SK-N-DZ (cell line): ENCODE measurements at places on chromosomes 5 and 9.

- no peak for DNase-seq
Measured at GRCh38 chr5:45484781-45485180, 211.4 kb downstream of the HCN1 start.

- DNase-seq, result no peak
Measured at GRCh38 chr9:89437772-89438171, 60.1 kb downstream of the SEMA4D start.

GRCh38 chr5:158822099-158822498 lies 277.6 kb downstream of the EBF1 start:
- no peak for DNase-seq

GRCh38 chr5:156850206-156850751 lies at the start of gene PPP1R2B:
Gene PPP1R2B (plus strand): TSS chr5:156850295. CDS start chr5:156850563, 268 bp downstream.
- DNase-seq, result no peak

GRCh38 chr9:125484350-125485282 lies 222.4 kb downstream of the MAPKAP1 start:
- DNase-seq, result no peak

- peak; percentile 46 for DNase-seq
Measured at GRCh38 chr5:112691758-112692157, 45.9 kb upstream of the APC start.

- no peak for DNase-seq
Measured at GRCh38 chr5:8079056-8079455, 210.1 kb downstream of the MTRR start.

- peak; percentile 49 for DNase-seq
Measured at GRCh38 chr5:179345433-179346321, at the start of gene ADAMTS2. Gene ADAMTS2 (minus strand): TSS chr5:179345461. CDS start chr5:179345328, 133 bp downstream.

- DNase-seq, result no peak
Measured at GRCh38 chr9:134243778-134244467, 79.6 kb upstream of the RNU6ATAC start.

- DNase-seq, result no peak
Measured at GRCh38 chr9:4519604-4520003, 29.3 kb downstream of the SLC1A1 start.

- DNase-seq, result no peak
Measured at GRCh38 chr9:5518171-5518936, 8.0 kb downstream of the PDCD1LG2 start.

- peak; percentile 64 for DNase-seq
Measured at GRCh38 chr5:148374690-148375360, 8.9 kb upstream of the FBXO38 start.

DNA sequence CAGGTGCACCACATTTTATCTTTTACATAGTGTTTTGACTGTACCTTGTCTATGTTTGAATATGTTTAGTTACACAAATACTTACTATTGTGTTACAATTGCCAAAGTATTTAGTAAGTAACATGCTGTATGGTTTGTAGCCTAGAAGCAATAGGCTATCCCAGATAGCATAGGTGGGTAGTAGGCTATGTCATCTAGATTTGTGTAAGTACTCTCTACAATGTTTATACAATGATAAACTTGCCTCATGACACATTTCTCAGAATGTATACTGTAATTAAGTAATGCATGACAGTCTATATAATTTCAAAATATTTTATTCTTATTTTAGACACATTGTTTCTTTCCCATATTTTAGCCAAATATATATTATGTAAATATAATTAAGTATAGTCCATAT lies 836.8 kb upstream of the CDH9 start:
- DNase-seq, result no peak

- no peak for DNase-seq
Measured at GRCh38 chr5:56478062-56478461, 244.9 kb upstream of the ANKRD55 start.

GRCh38 chr5:133792024-133792423 lies 176.4 kb downstream of the C5orf15 start:
- no peak for DNase-seq

DNA sequence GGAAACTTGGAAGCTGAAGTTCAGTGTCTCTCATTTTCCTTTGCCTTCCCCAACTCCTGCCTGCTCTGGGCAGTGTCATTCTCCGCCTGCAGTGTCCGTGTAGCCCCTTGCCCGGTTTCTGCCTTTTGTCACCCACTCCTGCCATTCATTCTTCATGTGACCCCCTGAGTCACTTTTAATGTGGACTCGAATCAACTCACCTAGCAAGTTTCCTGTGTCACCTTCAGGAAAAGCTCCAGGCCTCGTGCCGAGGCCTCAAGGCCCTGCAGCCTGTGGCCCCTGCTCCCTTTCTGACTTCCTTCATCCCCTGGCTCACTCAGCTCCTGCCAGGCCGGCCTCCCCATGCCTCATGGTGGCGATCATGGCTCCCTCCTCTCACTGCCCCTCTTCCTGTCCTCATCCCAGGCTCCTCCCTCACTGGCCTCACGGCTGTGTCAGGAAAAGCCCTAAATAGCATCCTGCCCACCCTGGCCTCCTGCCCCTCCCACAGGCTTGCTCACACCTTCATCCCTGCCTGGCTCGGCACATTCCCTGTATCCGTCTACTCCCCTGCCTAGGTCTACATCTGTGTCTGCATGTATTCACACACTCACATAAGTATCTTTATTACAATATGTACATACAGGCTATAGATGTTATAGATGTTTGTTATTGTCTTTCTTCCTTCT lies 294.9 kb downstream of the MED10 start:
- no peak for DNase-seq

DNA sequence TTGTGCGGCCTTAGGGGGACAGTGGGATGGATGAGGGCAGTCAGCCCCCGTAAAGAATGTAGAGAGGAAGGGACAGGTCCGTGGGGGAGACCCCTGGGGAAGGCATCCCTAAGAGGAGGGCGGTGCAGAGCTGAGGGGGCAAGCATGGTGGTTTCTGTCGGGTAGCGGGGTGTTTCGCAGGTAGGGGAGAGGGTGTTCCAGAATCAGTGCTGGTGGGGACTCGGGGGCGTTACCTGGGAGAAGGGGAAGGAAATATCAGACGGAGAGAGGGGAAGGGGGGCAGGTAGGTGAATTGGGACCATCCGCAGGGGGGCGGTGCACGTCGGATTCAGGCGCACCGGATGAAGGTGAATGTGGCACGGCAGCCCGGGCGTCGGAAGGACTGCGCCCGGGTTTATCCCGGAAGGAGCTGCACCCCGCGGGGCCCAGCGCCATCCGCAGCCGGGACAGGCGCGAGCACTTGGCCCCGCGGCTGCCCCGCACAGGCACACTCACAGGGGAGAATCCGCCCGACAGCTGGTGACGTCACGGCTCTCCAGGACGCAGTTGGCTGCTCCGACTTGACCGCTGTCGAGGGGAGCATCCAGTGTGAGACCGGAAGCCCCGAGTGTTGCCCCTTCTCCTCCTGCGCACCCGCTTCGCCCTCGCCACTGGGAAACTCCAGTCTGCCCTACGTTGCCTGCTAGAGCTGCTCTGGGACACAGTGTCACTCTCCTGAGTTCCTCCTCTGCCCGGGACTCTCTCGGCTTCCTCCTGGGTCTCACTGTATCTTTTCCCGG lies 1.3 kb downstream of the CD72 start:
- DNase-seq, result peak; percentile 54

DNA sequence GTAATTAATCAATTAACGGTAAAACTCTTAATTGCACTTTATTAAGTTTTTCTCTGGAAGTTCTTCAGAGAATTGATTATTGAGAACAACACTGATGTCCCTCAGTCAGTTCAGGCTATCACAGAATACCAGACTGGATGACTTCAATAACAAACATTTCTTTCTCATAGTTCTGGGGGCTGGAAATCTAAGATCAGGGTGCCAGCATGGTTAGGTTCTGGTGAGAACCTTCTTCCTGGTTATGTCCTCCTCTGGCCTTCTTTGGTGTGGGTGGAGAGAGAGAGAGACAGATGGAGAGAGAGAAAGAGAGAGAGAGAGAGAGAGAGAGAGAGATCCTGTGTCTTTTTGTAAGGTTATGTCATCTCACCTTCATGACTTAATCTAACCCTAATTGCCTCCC lies 71.4 kb upstream of the DAP start:
- DNase-seq, result no peak

- DNase-seq, result no peak
Measured at GRCh38 chr5:74209571-74209970, 431.0 kb downstream of the ENC1 start.

GRCh38 chr5:90071066-90071465 lies 338.5 kb downstream of the CETN3 start:
- no peak for DNase-seq

DNA sequence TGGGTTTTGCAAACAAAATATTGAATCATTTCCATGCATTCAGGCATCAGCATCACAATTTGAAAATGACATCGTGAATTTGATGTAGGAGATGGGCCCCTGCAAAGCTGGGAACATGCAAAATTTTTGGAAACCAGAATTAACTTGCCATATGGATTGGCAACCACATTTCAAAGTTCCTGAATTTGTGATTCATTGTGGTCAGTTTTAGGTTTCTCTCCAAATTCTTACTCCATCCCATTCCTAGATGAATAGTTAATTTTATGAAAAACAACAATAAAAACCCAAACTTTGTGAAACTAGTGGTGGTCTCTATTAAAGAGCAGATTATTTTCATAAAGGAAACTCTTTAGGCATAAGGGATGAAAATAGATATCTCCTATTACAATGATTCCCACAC lies 107.8 kb upstream of the SLIT3 start:
- no peak for DNase-seq

DNA sequence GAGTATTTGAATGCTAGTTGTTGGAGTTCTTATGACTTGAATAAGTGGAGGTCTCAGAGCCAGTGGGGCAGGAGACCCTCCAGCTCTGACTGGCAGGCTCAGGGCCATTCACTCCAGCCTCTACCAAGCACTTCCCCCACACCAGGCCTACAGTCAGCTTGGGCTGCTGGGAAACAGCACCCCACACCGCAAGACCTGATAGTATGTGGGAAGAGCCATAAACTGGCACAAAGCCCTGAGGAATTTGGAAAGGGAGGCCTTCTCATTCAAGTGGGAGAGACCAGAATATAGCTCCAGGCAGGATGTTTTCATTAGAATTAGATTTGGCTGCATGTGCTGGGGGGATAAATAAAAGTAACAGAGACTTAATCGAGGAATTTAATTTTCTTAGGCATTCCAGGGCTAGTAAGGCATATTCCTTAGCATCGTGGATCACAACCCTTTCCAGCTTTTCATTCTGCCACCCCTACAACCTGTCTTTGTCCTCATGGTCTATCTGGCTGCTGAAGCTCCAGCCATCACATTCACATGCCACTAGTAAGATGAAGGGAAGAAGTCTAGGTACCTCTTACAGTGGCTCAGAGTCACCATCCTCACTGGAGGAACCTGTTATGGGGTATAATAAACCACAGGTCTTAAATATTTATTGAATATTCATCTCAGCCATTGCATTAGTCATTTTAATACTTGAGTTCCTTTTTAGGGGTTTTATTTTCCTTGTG lies 47.5 kb downstream of the TMOD1 start:
- DNase-seq, result no peak

DNA sequence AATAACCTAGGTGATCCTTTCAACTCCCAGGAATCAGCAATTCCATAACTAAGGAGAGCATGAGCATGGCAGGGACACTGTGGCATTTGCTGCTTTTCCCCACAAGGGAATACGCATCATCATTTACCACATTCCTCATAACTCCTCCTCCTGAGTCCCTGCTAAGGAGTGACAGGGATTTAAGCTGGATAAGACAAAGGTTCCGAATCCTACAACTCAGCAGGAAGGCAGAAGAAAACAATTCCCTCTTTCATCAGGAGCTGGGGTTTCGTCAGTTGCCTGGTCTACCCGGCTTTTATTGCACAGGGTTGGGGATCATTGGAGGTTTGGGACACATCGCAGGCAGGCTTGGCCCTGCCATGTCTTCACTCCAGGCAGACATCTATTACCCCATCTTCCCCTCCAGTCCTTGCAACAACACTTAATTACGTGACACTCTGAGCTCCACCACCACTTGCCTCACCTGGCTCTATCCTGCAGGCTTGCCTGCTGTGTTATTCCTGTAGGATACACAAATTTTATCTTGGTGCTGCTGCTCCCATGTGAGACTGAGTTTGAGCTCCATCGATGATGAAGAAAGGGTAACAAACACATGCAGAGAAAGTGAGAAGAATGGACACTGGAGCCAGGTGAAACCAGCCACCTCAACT lies 563.0 kb upstream of the KLF4 start:
- no peak for DNase-seq

- DNase-seq, result no peak
Measured at GRCh38 chr5:17196024-17196423, 21.4 kb upstream of the BASP1 start.

DNA sequence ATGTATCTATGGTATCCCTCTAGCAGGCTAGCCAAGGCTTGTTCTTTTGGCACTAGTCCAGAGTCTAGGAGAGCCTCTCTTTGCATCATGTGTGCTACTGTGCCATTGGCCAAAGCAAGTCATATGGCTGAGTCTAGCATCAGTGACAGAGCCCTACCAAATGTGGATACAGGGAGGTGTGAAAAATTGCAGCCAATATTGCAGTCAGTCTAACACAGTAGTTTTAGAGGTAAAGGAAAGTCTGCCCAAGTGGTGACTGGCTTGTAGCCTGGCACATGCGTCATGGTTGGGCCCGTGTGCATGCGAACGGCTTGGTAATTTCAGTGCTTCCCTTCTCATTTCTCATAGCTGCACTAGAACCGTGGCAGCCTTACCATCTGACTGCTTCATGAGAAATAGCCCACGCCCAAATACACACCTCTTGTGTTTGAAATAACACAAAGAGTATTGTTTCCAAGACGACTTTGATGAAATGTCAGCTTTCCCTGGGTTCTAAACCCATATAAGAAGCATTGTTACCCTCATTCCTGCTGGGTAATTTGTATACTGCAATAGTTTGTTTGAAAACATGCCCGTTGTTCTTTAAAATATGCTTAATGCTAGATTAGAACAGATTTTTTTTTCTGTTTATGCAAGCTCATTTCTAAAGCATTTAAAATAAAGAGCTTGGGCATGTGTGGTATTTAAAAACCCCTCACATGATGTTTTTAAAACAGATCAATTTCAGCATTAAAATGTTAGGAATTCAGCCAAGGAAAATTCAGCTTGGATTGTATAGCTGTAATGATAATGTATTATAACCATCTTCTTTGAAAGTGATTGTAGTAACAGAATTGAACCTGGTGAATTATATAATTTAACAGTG lies 113.2 kb downstream of the TLE4 start:
- no peak for DNase-seq

DNA sequence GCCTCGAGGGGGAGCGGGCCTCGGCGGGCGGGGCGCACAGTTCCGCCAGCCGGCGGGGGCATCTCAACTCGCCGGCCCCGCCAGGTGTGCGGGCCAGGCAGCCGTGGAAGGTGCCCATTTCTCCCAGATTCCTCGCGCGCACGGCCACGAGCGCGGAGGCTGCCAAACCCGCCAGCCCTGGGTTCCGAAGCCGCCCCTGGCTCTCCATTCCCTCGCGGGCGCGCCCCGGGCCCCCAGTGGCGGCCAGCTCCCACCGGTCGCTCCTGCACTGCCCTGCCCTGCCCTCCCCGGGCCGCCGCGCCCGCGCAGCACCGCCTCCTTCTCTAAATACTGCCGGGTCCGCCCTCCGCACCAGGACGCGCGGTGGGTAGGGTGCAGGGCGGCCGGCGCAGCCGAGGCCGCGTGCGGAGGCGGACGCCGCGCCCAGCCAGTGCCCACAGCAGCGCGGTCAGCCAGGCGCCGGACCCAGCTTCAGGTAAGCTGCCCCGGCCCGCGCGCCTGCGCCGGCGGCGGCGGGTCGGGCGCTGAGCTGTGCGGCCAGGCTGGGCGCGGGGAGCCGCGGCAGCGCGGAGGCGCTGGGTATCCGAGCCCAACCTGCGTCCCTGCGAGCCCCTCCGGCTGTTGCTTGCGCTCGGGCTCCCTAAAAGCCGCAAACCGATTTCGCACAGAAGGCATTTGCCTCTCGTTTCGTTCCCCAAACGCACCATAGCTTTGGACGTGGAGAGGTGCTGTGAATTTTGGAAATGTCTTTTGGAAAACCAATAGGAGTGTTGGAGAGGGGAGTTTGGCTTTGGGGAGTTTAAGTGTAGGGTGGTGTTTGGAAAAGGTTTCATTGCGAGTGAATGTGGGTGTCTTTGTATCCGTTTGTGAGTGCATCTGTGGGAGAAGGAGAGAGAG lies at the start of gene TMEM171:
Gene TMEM171 (plus strand): TSS at position 354 of the 897 bp plus-strand sequence. CDS start 2,799 bp downstream, outside the sequence.
- DNase-seq, result no peak
